Peyer's patch (tissue), 4 donors: ENCODE measurements at places on chromosomes 1 and 21.

DNA sequence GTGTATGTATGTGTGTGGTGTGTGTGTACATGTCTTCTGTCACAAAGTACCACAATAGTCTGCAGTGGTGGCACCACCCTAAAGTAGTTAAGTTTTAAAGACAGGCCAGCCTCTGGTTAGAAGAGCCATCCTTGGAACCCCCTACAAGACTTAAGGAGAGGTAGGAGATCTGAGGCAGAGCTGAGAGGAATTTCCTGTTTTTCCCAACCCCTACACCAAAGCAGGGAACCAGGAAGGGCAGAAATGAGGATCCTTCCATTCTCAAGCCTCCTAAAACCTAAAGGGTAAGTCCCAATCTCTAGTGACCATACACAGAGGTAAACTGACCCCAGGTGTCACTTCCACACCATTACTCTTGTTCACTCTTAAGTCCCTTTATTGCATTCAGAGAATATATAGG lies 11.1 kb downstream of the PEA15 start:
- no peak for DNase-seq
- H3K4me3 ChIP-seq: no peak overlapping the region
- no peaks in the 10 kb centered on the region for H3K36me3 ChIP-seq

- no peaks in the 10 kb centered on the region for H3K36me3 ChIP-seq
- DNase-seq: no peak
- H3K4me1 ChIP-seq: no peaks in the 10 kb centered on the region
- H3K4me3 ChIP-seq: no peak overlapping the region
- H3K27me3 ChIP-seq: no peaks in the 10 kb centered on the region
- no peak overlapping the region for H3K27ac ChIP-seq
Observed at GRCh38 chr1:89332461-89332860, 31.4 kb upstream of the GBP6 start.

DNA sequence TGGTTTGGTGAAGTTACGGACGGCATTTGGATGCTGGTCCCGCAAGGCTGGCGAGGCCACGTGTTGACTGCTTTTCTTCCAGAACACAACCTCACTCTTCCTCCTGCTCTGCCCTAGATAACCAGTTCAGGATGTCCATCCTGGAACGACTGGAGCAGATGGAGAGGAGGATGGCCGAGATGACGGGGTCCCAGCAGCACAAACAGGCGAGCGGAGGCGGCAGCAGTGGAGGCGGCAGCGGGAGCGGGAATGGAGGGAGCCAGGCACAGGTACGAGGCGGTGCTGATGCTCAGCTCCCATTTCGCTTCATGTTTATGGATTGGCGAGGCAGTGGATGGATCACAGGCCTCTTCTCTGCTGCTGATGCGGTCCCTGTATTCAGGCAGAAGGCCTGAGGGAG lies 38.8 kb upstream of the VAMP3 start:
- H3K4me3 ChIP-seq: no peak overlapping the region
- no peaks in the 10 kb centered on the region for H3K36me3 ChIP-seq
- no peaks in the 10 kb centered on the region for H3K4me1 ChIP-seq
- no peaks in the 10 kb centered on the region for H3K27me3 ChIP-seq
- no peak for DNase-seq

GRCh38 chr1:202659541-202659940 lies 50.7 kb downstream of the SYT2 start:
- no peak overlapping the region for H3K27ac ChIP-seq
- H3K27me3 ChIP-seq: no peaks in the 10 kb centered on the region
- H3K4me3 ChIP-seq: no peak overlapping the region
- no peaks in the 10 kb centered on the region for H3K4me1 ChIP-seq
